ENCODE measurements at places on chromosomes 5 and 9.

- DNase-seq: no peak
These were observed 247.5 kb downstream of the GABRB2 start for GRCh38 chr5:161299053-161299452.

DNA sequence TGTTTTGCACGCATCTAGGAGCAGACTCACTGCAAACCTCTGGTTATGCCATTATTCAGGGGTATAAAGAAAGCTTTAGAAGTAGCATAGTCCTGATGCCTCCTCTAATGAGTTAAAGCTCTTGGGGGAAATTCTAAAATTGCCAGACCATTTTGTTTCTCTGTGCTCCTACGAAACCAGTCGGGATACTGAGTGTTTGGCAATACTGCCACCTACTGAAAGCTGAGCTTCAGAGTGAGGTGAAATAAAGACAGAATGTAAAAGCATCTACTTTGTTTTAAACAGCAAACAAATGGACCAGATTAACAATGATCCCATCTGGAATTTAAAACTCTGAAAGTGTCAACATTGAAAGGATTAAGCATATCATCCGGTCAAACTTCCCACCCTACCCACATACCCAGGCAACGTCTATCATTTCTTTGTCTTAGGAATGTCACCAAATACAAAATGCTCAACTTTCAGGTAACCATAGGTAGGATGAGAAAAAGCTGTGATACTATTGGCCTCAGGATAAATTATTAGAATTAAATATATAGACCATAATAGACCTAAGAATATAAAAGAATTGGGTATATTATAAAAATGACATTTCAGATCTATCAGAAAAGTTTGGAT is 77.8 kb upstream of the SHISAL2B start:
- DNase-seq: no peak

- DNase-seq: no peak
These were observed 16.3 kb upstream of the SPINK4 start for GRCh38 chr9:33223696-33224095.

DNA sequence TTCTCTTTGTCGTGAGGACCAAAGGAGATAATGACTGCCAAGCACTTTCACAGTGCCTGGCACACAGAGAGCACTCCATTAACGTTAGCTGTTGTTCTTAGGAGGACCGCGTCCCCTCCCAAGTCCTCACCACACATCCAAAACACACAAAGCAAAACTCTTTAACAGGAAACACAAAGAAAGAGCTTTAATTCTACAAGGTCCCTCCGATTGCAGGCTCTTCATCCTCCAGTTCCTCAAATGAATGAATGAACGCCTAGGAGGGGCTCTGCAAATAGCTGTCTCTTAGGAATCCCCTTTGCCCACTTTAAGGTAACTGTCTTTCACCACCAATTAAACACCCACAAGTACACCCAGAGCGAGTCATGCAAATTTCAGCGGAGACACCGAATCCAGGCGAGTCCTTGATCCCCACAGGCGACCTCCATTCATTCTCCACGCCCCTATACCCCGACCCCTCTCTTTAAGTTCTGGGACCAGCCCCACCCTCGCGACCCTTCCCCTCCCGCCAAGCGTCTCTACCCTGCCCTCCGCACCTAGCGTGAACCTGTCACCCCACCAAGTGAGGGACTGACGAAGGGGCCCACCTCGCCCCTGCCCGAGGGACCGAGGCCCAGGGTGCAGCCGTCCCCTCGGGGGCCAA is 644 bp downstream of the TSC1 start:
- DNase-seq: no peak

Measured in activated CD4-positive, alpha-beta T cell treated with anti-CD3 and anti-CD28 coated beads, Interleukin-2, amount 50 U/mL, for 48 hours (primary cell).